ENCODE measurements at places on chromosomes 12 and 14.

DNA sequence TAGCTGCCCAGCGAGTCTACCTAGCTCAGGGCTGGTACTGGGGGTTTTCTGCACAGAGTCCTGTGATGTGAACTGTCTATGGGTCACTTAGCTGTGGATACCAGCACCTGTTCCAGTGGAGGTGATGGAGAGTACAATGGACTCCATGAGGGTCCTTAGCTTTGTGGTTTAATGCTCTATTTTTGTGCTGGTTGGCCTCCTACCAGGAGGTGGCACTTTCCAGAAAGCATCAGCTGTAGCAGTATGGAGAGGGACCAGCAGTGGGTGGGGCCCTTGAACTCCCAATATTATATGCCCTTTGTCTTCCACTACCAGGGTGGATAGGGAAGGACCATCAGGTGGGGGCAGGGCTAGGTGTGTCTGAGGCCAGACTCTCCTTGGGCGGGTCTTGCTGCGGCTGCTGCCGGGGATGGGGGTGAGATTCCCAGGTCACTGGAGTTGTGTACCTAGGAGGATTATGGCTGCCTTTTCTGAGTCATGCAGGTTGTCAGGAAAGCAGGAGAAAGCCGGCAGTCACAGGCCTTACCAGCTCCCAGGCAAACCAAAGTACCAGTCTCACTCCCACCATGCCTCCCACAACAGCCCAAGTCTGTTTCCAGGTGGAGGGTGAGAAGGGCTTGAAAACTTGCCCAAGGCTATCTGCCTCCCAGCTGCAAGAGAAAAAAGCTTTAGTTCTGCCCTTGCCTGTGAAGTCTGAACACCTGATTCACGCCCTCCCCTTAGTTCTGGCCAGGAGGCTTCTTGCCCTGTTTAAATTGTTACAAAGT, 163.0 kb upstream of the NUDT4 start:
- DNase-seq: no peak

GRCh38 chr12:108379823-108380222, 40.7 kb upstream of the CMKLR1 start:
- DNase-seq: no peak

DNA sequence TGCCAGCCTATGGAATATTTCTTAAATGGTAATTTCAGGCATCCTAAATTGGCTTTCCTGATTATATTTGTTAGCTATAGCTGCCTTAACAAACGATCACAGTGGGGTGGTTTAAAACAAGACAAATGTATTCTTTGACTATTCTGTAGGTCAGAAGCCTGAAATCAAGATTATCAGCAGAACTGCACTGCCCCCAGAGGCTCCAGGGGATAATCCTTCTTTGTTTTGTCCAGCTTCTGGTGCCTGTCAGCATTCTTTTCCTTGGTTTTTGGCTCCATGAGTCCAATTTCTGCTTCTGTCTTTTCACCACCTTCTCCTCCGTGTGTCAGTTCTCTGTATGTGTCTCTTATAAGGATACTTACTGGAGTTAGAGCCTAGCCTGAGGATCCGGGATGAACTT, 1282.2 kb upstream of the USP15 start:
- no peak for DNase-seq

GRCh38 chr12:124021007-124021406, 48.0 kb downstream of the ZNF664 start:
- no peak for DNase-seq

DNA sequence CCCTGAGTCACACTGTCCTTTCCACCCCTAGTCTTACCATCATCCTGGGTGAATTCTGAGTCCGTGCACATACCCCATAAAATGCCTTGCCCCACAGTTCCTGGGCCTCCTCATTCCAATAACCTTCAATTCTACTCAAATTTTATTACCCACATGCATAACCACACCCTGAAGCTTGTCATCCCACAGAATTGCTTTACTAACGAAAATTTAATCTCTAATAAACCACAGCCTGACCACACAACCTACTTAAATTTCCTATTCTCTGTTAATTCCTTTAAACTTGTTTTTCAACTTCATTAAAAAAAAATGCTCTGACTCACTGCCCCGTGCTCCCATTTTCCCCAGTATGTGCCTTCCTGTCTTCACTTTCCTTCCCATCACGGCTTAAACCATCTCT, 205.9 kb downstream of the PHLDA1 start:
- no peak for DNase-seq

DNA sequence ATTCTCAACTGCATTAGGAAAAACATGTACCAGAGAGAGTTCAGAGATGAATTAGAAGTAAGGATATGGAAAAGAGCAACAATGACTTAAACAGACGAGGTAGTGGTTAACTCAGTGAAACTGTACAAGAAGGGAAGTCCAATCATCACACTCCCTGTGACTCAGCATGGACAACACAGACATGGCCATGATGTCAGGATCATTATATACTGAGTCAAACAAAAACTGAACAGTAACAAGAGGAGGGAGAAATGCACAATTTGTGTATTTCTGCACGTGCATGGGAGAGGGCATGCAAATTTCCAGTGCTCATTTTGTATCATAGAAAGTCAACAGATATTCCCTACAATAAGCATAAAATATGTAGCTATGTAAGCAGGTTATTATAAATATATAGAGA, 1037.8 kb downstream of the BCL11B start:
- no peak for DNase-seq

- no peak for DNase-seq
Measured at GRCh38 chr14:23119363-23120327, 590 bp upstream of the CEBPE start.

- DNase-seq: no peak
Measured at GRCh38 chr14:36238666-36239363, 62.3 kb upstream of the PTCSC3 start.

DNA sequence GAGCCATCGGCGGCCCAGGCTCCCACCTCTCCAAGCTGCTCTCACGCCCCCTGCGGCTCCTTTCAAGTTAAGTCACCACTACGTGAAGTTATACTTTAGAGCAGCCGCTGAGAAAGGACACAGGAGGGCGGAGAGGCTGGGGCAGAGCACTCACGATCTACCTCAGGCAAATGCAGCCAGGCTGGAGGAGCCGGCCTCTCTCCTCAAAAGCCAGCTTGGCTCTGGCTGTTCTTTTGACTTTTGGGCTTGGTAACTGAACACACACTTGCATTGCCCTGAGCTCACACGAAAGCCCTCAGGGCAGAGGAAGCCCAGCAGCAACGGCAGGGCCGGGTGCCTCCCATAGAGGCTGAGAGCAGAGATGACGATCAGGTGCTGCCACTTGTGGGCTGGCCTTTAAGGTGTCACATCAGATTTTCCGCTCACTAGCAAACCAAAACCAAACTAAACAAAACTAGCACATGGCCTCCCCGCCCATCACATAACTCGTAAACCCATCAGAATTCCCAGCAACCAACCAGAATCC, 75.2 kb downstream of the PITPNM2 start:
- no peak for DNase-seq

- DNase-seq: no peak
Measured at GRCh38 chr14:76662580-76662979, 98.7 kb upstream of the VASH1 start.

DNA sequence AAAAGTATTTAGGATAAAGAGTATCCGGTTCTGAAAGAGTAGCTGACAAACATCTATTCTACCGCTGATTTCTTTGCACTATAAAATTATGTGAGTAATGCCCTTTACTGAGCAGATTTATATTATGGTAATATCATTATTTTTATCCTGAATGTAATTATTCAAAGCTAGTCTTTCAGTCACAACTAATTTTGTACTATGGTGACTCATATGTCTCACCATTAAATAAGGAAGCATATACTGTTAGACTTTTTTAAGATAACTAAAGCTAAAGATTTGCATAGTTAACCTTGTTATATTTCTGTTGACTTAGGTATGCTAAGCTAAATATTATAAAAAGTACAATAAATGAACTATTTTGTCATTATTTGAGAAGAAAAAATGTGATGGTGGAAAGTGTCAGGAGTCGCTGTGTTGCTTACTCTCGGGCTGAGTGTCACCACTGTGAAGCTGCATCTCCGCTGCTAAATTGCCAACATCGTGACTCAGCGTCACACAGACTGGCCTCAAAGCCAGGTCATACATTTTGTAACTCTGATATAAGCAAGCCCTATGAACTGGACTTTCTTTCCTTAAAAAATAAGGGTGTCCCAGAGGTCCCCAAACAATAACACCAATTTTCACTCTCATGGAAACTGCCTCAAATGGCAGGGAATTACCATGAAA, 69.1 kb upstream of the SSTR1 start:
- no peak for DNase-seq

DNA sequence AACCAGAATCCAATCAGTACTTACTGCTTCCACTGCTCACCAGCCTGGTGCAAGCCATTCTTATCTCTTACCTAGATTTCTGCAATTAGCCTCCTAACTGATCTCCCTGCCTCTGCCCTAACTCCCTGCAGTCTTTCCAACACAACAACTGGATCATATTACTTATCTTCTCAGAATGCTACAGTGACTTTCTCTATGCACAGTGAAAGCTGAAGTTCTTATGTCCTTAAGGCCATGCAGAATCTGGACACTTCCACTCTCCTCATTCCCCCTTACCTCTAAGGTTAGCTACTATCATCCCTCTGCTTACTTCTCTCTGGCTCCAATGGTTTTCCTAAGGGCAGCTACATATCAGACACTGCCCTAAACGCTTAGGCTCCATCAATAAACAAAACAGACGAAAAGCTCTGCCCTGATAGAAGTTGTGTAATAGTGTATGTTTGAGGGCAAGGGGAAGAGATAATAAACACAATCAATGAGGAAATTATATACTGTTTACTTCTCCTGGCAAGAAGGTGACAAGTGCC, 4.0 kb downstream of the KTN1 start:
- no peak for DNase-seq

GRCh38 chr12:56978397-56979138, 21.2 kb upstream of the RDH16 start:
- DNase-seq: no peak
